SK-N-DZ (cell line): ENCODE measurements at places on chromosomes 5 and 9.

DNA sequence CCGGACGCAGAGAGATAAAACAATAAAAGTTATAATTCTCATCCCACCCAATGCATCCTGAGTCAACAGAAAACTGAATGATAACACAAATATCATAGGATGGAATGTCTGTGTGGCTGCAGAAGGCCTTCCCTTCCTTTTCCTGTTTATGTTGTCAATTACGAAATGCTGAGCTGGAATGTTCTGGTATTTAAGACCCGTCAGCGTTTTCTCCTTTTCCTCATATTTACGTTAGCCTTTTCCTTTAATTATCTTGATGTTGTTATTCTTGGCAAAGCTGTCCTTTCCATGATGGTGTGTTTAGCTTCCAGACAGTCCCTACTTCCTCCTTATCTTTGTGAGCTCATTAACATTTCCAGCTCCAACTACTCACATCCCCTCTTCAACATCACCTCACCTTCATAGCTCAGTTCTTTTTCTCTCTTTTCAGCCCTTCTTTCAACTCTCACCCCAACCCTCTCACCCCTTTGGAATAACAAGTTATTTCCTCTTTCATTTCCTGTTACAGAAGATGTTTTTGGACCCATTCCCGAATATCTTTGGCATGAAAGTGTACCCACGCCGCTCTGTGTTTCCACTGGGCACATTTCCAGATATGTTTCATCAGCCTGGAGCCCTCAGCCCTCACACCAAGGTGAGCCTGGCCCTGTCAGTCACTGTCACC is 221.6 kb downstream of the NR2F1-AS1 start:
- DNase-seq = no peak

- no peak for DNase-seq
Observed at GRCh38 chr5:157548513-157549282, 26.9 kb downstream of the ADAM19 start.

DNA sequence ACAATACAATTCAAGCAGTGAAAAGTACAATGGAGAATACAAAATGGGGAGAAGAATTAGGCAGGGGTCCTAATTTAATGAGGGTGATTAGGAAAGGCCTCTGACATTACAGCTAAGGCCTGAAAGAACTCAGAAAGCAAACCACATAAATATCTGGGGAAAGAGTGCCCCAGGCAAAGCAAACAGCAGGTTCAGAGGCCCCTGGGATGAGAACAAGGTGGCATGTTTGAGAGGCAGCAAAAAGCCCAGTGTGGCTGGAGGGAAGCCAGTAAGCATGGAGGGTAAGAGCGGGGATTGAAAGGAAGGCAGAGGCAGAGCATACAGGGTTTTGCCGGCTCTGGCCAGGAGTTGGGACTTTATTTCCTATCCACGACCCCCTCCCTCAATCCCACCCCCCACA is 33.4 kb upstream of the VDAC1 start:
- DNase-seq = no peak

DNA sequence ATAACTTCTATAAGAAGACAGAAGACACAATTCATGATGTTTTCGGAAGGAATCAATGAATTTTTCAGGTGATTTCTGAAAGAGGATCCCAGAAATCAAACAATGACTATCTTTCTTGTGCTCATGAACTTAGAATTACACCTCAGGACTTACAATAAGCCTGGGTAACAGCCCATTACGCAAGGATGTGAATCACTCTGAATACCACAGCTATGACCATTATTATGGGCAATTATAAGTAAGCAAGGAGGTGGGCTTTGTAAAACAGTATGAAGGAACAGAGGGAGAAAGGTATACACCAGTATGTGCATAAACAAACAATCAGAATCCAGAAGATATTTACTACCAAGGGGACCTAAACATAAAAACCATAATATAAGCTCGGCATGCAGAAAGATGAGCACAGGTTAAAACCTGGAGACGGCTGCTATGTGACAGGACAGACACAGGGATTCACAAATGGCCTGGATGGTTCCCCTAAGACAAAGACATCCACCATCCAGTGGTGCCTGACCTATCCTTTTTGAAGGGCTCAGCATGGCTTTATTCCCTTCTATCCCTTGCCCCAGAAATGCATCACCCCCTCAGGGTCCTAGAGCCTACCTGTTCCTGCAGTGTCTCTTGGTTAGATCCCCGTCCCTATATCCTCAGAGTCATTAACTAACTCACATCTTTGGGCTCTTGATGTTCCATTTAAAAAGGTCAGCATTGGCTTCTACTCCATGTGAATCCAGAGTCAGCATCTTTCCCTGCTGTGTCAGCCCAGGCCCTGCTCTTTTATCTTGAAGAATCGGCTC is 21.8 kb upstream of the PPP2CA start:
- DNase-seq = no peak

GRCh38 chr9:130839132-130840111 is 4.4 kb downstream of the ABL1 start:
- no peak for DNase-seq

- DNase-seq = no peak
Observed at GRCh38 chr9:93129691-93130500, 4.2 kb downstream of the NINJ1 start.

DNA sequence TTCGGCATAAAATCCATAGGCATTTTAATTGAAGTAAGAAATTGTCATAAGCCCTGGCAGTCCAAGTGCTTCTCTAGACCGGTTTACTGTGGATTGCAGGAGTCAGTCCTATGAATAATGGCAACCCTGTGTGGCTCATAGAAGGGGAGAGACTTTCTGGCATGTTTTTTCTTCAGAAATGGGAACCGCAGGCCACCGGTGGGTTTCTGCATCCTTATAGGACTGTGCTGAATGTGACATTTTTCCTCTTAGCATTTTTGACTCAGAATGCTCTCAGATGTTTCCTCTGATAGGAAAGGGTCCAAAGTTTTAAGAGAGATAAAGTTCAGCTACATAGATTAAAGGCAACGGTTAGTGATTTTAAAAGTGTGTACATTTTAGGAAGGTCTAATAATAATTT is 6.3 kb downstream of the DAPK1 start:
- no peak for DNase-seq

GRCh38 chr5:87076931-87077330 is 190.8 kb upstream of the RASA1 start:
- DNase-seq = no peak
